ENCODE measurements at places on chromosomes 3 and 15.
A peak's percentile ranks its signal among the peaks of the same experiment; 100 is the strongest.

- DNase-seq, result no peak
Measured at GRCh38 chr3:164018500-164018899, 1059.8 kb downstream of the SI start.

GRCh38 chr3:42182555-42182954, 83.4 kb downstream of the CCK start:
- no peak for DNase-seq

GRCh38 chr3:106440672-106441071, 571.9 kb upstream of the CBLB start:
- DNase-seq, result peak; percentile 56

DNA sequence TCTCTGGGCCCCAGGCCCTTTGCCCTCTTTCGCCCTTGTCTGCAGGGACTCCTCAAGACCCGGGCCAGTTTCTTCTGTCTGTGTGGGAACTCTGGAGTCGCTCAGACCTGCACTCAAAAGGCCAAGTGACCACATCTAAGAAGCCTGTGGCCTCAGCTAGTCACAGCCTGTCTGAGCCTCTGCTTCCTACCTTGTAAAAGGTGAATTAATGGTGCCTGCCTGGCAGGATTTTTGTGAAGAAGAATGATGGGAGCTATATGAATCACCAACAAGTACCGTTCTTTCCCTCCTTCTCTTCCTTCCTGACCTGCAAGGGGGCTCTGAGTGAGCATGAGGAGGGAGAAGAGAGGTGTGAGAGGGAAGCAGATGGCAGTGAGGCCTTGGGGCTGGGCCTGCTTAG, 7.5 kb downstream of the PLIN1 start:
- DNase-seq, result no peak
